ENCODE measurements at places on chromosomes 7 and 10. TPM values are rescaled to one million over a fixed set of nuclear protein-coding genes. Genes with fewer than 3 reads are reported as not detected.
A peak's percentile ranks its signal among the peaks of the same experiment; 100 is the strongest.

- H3K27ac ChIP-seq: peak overlapping the region; percentile 82
- no peak for DNase-seq
- peaks cover 2% of the 10 kb centered on the region for H3K27me3 ChIP-seq
- H3K4me3 ChIP-seq: peak overlapping the region; percentile 35
Observed at GRCh38 chr7:79911420-79911819, 223.2 kb upstream of the GNAI1 start.

- H3K36me3 ChIP-seq: no peaks in the 10 kb centered on the region
- H3K27ac ChIP-seq: no peak overlapping the region
- peaks cover 3% of the 10 kb centered on the region for H3K27me3 ChIP-seq
- H3K4me1 ChIP-seq: peaks cover 74% of the 10 kb centered on the region
- H3K4me3 ChIP-seq: no peak overlapping the region
Observed at GRCh38 chr10:110416776-110417711, 80.7 kb upstream of the DUSP5 start.

DNA sequence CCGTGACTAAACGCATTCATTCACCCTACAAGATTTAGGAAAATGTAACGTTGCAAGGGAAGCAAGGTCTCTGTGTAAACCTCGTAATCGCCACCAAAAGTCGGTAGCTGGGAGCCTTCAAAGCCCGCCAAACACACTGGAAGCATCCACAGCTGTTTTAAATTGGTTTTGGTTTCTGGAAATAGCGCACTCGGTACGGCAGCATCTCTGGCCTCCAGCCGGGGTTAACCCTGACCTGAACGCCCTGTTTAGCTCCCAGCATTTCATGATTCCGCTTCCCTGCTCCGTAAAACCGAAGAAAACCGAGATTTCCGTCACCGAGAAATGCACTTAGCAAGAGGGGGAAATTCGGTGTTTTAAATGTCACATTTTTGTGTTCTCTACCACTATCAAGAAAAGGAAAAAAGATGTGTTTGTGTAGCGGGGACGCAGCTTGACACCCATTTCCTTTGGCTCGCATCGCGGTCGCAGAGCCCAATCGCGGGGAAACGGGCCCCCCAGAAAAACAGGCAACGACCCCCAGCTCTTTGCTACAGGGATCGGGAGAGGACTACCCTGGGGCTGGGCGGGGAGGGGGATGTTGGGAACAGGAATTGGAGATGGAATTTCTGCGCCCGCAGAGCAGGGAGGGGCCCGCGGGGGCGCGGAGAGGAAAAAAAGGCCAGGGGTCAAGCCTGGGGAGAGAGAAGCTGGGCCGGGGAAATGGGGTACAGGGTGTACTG is 646 bp downstream of the SGCE start:
- H3K4me1 ChIP-seq: peaks cover 21% of the 10 kb centered on the region
- H3K27ac ChIP-seq: no peak overlapping the region
- no peak for DNase-seq
- H3K36me3 ChIP-seq: no peaks in the 10 kb centered on the region
- H3K4me3 ChIP-seq: peak overlapping the region; percentile 73

MYO3A gene
- not detected for total RNA-seq

DNA sequence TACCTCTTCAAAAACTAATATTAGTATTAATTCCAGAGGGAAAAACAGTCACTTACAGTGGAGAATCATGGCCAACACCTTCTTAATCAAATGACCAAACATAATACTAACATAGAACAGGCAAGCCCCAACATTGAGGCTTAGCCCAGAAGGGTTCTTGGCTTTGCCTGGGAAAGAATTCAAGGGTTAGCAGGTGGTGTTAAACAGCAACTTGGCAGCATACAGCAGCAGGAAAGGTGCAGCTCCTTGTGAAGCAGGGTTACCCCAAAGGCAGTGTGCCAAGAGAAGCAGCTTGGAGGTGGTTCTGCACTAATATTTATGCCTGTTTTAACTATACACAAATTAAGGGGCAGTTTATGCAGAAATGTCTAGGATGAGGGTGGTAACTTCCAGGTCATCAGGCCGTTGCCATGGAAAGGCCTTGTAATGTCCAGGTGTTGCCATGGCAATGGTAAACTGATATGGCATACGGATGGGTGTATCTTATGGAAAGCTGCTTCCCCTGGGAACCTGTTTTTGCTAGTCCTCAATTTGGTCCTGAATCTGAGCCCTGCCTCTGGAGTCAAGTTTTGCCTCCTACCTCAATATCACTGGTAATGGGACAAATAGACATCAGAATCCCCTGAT is 27.2 kb upstream of the BEND7 start:
- DNase-seq: no peak
- H3K4me1 ChIP-seq: peaks cover 2% of the 10 kb centered on the region
- no peaks in the 10 kb centered on the region for H3K36me3 ChIP-seq
- H3K27ac ChIP-seq: no peak overlapping the region
- H3K4me3 ChIP-seq: no peak overlapping the region

- H3K4me1 ChIP-seq: no peaks in the 10 kb centered on the region
- H3K36me3 ChIP-seq: no peaks in the 10 kb centered on the region
- H3K27ac ChIP-seq: no peak overlapping the region
- no peaks in the 10 kb centered on the region for H3K27me3 ChIP-seq
- DNase-seq: no peak
Observed at GRCh38 chr7:156177422-156178055, 365.3 kb upstream of the SHH start.

All from activated CD8-positive, alpha-beta T cell treated with anti-CD3 and anti-CD28 coated beads, Interleukin-2, amount 10 ng/mL, durations not matched to agents 7 days and 5 days (primary cell).